ENCODE measurements at places on chromosomes 4 and X.
A peak's percentile ranks its signal among the peaks of the same experiment; 100 is the strongest.

- no peak for DNase-seq
Measured at GRCh38 chrX:144946666-144947065, 300.6 kb upstream of the SPANXN1 start.

GRCh38 chrX:6225288-6225910 is 3.3 kb downstream of the NLGN4X start:
- DNase-seq = no peak

- DNase-seq = no peak
Measured at GRCh38 chr4:184427687-184428086, 46.7 kb downstream of the IRF2 start.

DNA sequence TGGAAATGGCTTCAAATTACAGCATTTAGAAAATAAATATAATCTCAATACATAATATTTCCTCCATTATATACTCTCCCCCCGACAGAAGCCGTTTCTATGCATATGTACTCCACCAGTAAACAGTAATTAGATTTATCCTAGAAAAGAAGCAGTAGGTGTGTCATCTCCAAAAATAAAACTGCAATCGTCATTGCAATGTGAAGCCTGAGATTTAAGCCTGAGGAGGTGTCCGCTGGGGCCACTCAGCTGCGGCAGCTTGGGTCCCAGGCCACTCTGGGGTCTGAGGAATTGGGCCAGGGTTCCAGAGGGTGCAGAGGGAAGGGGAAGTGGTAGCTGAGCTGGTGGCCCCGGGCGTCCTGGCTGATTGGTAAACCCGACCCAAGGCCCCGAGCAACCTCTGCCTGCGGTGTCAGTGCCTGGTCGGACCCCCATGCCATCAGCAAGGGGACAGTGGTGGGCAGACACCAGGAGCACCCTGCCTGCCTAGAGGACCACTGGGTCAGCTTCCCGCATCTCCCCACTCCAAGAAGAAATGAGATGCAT is 7.8 kb upstream of the MXD4 start:
- no peak for DNase-seq

- no peak for DNase-seq
Measured at GRCh38 chr4:165765053-165765452, 108.0 kb upstream of the TLL1 start.

- DNase-seq = peak; percentile 30
Measured at GRCh38 chrX:154411981-154412340, 622 bp downstream of the TAFAZZIN start.

GRCh38 chr4:166279261-166279660 is 406.2 kb downstream of the TLL1 start:
- DNase-seq = no peak

- DNase-seq = no peak
Measured at GRCh38 chr4:98686043-98686707, 27.8 kb upstream of the TSPAN5 start.

GRCh38 chr4:99324979-99325378 is 3.8 kb upstream of the ADH1B start:
- DNase-seq = no peak

GRCh38 chr4:4800646-4801408 is 58.6 kb upstream of the MSX1 start:
- DNase-seq = peak; percentile 4

- no peak for DNase-seq
Measured at GRCh38 chr4:384311-385010, 46.8 kb downstream of the ZNF141 start.

- DNase-seq = no peak
Measured at GRCh38 chr4:120870279-120870673, 52.2 kb downstream of the PRDM5 start.

GRCh38 chrX:24334461-24334860 is 20.6 kb upstream of the SUPT20HL2 start:
- no peak for DNase-seq

DNA sequence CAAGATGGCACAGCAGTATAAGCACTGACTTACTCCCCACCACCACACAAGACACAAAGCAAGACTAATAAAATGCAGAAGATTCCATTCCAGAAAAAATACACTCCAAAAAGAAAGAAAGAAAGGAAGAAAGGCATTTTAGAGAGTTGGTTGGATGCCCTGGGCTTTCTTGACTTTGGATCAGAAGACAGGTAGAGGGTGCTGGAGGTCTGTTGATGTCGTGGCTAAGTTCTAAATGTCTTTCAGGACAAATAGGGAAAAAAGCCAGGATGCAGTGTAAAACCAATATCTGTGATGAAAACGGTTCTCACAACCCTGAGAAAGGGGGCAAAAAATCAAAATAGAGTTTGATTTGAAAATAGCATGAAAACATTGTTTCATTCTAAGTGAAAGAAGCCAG is 555.2 kb upstream of the PRKX start:
- DNase-seq = no peak

- DNase-seq = no peak
Measured at GRCh38 chrX:33741807-33742206, 390.3 kb downstream of the FAM47A start.

- DNase-seq = peak; percentile 30
Measured at GRCh38 chrX:40105835-40106675, 8.3 kb upstream of the BCOR start.

DNA sequence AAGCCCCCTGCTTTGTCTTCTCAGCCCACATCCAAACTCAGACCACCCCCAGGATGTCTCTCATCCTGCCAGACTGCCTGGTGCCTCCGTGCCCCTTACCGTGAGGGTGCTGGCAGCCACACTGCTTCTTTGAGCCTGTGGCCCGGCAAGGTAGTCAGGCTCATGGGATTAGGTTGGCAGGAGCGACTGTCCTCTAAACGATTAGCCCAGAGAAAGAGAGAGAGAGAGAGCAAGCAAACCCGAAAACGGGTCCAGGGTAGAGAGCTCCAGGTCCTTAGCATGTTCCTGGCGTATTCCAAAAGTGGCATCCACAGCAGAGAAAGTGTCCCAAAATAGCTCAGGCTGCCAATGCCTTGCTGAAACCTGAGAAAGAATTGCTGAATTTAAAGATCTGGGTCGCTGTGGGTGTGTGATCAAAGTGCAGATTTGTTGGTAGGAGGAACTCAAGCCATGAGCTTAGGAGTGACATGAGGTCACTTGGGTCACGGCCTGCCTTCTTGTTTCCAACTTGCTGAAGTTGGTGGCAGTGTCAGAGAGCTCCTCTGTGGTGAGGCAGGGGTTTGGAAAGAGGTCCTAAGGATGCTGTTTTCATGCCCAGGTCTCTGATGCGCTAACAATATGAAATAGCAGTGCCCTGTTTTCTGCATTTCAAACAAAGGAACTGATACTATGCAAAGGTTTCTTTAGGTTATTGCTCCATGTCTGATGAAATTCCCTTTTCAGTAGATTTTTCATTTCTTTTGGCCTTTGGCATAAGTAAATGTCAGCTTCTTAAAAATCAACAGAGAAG is 81.6 kb downstream of the RTL9 start:
- no peak for DNase-seq

- DNase-seq = no peak
Measured at GRCh38 chrX:106415276-106415895, 196.4 kb upstream of the RADX start.

GRCh38 chrX:19745077-19745476 is 142.3 kb downstream of the SH3KBP1 start:
- DNase-seq = no peak

DNA sequence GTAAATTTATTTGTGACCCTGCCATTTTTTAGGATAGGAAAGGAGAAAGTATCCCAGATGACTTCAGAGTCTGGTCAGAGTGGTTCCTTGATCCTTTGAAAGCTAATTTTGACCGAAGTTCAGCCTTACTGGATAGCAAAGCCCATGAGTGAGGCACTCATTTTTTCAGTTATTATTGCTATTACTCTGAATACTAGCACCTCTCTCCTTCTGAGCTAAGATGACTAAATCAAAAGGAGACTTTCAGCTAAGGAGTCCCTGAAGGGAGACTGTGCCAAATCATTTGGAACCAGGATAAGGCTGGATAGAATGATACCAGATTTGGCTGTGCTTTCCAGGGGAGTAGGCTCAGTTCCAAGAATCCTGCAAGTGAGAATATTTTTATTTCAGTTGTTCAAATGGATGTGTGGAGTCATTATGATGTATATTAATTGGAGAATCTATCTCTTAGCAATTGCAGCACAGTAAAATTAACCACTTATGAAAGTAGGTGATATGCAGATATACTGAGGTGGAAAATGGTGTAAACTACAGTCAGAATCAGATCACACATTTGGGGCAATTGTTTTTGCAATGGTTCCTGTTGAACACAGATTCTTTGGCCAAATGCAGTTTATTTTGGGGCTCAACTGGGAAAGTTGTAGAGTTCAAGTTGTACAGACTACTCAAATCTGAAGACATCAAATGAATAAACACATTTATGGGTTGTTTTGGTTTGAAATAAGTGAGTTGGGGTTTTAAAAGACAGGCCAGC is 1.2 kb downstream of the P2RY10 start:
- DNase-seq = no peak

GRCh38 chrX:152601848-152602616 is 35.7 kb upstream of the GABRQ start:
- DNase-seq = no peak

DNA sequence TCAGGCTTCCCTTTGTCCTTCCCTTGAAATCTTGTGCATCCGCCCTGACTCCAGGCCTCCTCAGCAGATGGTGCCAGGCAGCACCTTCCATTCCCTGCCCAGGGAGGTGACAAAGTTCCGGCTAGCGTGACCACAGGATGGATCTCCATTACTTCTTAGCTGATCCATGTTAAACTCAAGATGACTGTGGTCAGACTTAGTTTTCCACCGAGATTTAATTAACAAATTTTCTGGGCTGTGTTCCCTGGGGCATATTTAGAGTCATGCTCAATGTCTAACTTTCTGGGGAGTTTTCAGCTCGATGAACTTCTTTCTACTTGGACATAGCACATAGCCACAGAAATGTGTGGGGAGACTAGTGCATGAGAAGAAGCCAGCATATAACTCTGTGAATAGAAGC is 215.1 kb upstream of the SFRP2 start:
- no peak for DNase-seq

DNA sequence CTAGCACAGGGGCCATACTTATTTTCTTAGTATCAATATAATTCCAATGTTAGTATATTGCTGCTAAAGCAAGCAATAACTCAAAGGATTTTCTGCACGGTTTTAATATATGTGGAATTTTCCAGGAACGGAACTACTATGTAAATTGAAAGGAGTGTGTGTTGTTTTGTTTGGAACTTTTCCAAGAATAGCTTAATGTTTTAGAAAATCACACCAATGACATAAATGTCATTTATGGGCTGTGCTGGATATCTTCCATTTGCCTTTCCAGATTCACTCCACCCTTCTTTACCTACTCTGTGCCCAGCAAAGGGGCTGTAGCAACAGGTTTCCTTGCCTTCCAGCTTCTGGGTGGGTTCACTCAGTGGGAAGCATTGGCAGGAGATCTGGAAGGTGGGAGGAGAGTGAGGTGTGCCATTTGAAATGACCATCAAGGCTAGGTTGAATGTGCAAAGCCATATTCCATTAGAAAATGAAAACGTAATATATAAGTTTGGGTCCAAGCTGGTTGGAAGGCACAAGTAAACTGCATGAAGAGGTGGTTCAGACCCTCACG is 25.2 kb upstream of the ZFX start:
- no peak for DNase-seq

GRCh38 chr4:135267148-135267865 is 1065.7 kb upstream of the PABPC4L start:
- no peak for DNase-seq

All from trophoblast cell (in vitro differentiated cells and primary cell).